ENCODE measurements at places on chromosomes 12 and 14. TPM values are rescaled to one million over a fixed set of nuclear protein-coding genes. Genes with fewer than 3 reads are reported as not detected.

The SIX6 gene
- total RNA-seq: not detected

The BCL2L14 gene
- not detected for total RNA-seq

The GNB3 gene
- total RNA-seq: not detected

The CPNE6 gene
- total RNA-seq: not detected

The RNF31 gene
- total RNA-seq: 170 TPM

The HOXC6 gene
- not detected for total RNA-seq

The PCED1B gene
- total RNA-seq: 39.5 TPM

The SERPINA4 gene
- not detected for total RNA-seq

DNA sequence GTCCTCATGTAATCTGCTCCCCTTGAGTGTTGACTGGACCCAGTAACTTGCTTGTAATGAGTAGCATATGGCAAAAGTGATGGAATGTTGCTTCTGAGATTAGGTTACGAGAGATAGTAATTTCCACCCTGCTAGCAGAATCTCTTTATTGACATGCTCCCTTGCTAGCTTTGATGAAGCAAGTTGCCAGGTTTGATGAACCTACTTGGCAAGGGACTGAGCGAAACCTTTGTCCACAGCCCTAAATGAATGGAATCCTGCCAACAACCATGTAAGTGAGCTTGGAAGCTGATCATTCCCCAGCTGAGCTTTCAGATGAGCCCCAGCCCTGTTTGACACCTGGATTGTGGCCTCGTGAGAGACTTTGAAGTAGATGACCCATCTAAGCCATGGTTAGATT lies 120.8 kb upstream of the PLXNC1 start:
- DNase-seq: no peak

DNA sequence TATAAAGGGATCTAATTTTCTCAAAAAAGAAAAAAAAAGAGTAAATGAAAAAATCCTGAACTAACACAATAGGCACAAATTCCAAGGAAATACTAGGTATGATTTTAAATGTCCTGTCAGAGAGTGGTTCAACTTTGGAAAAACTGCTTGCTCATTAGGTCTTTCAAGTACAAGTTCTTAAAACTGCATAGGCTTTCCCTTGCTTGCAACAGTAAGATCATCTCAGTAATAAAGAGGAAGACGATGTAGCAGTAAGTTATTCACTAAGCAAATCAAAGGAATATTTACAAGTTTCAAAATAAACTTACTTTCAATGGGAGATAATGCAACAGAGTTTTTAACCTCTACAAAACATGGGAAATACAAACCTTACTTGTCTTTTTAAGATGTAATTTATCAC lies 21.6 kb downstream of the CORO1C start:
- DNase-seq: no peak

DNA sequence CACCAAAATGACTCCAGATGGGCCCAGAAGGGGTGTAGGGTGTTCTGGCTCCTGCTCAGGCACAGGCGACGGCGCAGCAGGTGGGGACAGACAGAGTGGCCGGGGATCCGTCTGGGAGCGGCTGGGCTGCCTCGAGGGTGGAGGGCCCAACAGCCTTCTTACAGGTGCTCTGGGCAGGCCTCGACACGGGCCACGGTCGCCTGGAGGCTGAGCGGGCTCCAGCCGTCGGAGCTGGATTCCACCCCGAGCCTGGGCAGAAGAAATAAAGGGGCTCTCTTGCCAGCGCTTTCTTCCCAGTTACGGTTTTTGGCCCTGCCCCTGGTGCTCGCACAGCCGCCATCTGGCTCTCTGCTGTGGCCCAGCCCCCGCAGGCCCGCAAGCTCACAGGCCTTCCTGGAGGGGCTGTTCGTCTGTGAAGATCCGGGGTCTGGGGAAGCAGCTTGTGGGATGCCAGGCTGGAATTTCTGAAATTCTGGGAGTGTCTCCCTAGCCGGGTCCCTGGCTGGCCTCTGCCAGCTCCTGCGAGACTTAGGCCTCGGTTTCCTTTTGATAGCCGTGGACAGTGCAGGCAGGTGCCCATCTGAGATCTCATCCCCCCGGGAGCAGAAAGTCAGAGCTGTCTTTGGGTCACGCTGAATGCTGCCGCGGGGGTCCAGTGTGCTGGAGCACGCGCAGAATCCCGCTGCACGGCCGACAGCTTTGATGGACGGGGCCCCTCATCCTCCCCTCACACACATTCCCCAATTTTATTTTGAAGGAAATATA lies 122.7 kb downstream of the PAPOLA start:
- no peak for DNase-seq

GRCh38 chr12:4932576-4932975 lies 22.9 kb downstream of the KCNA1 start:
- no peak for DNase-seq

DNA sequence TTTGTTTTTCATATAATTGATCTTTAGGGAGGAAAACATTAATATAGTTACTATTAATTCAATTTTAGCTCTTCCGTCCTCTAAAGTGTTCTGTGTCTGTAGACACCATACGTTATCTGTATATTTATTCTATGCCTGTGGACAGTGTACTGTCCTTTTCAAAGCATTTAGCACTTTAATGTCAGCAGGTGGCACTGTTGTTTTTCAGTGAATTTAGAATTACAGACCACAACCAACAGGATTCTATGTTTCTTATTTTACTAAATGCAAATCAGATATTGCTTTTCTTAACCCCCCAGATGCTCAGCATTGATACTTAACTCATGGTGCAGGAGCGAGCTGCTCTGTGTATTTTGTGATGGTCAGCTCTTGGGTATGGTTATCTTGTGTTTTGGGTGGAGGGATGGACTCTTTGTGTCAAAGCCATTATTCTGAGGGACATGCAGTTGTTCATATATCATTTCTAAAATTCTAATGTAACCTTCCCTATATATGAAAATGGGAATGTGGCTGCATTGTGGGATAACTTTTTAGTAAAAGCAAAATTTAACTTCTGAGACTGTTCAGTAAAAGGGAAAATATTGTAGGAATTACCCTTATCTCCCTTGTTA lies 65.2 kb downstream of the PAPOLA start:
- DNase-seq: no peak

DNA sequence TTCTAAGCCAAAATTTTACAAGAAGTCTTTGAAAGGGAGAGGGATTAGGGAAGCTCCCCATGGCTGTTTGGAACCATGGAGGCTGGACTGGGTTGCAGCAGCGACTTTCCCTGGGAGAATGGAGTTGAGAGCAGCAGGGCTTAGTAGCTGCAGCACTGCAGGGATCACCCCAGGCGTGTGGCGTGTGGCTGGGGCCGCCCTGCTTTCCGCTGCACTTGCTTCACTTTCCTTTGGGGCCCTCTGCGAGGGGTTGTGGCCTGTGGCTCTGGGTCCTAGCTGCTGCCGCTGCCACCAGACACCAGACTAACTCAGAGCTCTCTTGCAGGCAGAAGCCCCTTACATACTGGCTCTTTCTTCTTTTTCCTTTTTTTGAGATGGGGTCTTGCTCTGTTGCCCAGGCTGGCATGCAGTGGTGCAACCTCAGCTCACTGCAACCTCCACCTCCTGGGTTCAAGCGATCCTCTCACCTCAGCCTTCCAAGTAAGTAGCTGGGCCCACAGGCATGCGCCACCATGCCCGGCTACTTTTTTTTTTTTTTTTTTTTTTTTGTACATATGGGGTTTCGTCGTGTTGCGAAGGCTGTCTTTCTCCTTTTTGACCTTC lies 25.4 kb downstream of the CCDC62 start:
- no peak for DNase-seq

DNA sequence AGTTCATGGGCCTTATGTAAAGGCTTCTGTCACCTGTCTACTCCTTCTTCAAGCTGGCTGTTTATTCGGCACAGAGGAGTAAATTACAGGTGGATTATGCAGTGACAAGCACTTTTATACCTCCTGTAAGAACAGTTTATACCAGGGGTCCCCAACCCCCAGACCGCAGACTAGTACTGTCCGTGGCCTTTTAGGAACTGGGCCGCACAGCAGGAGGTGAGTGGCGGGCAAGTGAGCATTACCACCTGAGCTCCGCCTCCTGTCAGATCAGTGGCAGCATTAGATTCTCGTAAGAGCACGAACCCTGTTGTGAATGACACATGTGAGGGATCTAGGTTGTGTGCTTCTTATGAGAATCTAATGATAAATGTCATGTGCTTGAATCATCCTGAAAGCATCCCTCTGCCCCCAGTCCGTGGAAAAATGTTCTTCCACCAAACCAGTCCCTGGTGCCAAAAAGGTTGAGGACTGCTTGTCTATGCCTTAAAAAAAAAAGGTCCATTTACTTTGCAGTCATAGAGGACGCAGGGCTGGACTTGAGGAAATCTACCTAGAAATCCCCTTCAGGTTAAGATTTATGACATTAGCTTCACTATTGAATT lies 78.8 kb downstream of the ETV6 start:
- no peak for DNase-seq

DNA sequence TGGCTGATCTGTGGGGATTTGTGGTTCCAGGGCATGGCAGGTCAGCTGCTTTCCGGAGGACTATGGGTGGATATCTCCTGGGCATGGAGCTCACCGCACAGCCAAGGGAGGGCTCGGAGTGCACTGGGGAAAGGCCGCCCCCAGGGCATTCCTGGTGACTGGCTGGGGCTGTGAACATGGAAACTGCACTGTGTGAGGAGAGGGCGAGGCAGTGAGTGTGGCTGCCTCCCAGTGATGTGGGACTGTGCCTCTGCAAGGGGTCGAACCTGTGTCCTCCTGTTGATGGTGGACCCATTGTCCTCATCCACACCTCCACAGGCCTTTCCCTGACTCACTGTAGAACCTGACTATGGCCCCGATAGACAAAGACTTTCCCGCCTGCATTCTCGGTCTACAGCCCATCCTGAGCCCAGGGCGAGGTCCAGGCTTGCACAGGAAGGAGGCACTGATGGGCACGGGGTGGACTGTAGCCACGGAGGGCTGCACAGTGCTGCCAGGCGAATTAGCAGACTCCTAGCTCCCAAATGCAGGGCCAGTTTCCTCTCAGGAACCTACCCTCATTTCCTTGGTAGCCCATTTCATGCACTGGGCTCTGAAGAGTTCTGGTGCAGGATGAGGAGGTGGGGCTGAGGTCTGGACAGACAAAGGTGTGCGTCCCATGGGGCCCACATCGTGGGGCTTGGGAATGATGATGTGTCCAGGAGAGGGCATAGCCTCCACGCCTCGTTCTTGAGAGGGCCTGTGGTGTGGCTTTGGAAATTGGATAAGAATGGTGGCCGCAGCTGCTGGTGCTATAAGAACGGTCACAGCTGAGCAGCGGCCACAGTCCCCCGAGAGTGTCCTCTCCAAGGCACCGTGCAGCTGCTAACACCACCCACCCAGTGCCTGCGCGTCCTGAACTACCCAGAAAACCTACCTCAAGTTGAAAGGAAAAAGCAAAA lies 415.1 kb downstream of the TMEM121 start:
- DNase-seq: no peak

DNA sequence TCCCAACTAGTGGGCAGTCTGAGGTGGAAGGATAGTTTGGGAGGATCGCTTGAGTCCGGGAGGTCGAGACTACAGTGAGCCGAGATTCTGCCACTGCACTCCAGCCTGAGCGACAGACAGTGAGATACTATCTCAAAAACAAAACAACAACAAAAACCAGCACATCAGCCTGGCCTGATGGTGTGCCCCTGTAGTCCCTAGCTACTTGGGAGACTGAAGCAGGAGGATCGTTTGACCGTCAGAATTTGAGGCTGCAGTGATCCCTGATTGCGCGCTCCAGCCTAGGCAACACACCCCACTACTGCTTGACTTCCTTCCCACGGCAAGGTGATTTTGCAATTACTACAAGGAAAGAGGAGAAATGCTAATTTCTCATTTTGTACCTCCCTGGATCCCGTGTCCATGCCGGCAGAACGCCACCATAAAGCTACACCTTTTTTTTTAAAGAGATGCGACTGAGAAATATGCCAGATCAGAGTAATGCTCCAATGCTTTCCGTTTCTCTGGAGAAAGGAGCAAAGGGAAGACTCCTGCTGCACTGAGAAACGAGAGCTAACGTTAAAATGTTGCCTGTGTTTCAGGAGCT lies 672 bp upstream of the SCFD1 start:
- DNase-seq: no peak

DNA sequence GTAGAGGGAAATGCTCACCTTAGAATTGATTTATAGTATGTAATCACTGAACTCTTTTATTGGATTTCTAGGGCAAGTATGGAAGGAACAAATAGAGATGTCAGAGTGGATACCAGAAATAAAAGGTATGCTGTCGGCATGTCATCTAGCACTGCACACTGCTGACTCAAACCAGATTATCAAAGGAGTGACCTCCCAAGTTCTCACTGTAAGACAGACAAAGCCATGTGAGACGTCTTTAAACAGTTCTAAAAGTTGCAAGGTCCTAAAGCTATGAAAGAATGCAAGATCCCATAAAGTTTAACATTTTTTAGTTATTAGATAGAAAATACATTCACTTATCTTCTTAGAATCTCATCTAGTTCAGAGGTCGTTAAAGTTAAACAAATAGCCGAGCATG lies 70.0 kb upstream of the CPM start:
- DNase-seq: no peak

GRCh38 chr14:55245657-55246268 lies 25.5 kb upstream of the FBXO34 start:
- no peak for DNase-seq

DNA sequence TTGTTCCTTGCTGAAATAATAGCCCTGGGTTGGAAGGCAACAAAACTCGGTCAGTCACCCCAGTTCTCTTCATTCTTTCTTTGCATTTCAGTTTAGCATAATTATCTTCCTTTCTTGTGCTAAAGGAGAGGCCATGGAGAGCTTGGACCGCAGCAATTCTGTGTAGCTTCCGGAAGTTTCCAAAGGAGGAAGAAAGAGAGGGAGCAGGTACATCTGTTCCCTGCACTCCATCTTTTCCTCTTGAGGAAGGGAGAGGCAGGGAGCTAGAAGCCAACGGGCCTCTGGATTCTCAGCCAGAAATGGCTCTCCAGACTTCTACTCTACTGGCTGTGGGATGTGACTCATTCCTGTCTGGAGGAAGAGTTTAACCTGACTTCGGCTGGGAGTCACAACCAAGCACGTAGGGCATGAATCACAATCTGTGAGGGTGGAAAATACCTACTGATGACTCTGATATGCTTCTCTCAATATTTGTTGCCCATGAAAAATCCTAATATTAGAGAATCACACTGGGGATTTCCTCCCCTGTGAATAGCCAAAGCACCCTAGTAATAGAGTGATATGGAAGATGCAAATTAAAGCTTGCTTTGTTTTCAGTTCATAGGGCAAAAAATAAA lies 17.0 kb downstream of the ANO6 start:
- DNase-seq: no peak

DNA sequence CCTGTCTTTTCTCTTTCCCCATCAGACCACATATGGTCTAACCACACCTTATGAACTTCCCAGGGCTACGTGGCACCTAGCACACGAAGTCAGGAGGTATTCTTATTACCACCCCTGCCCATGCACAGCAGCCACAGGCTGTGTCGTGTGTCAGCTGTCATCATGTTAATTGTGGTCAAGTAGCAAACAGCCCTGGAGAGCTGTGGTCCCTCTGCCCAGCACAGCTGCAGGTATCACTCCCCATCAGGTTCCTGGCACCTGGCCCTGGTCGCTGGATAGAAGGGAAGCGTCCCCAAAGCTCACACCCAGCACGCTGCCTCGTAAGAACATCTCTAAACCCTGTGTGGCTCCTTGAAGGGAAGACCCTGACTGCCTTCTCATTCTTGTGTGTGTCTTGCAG lies 45.4 kb downstream of the CLMN start:
- DNase-seq: no peak

All from natural killer cell treated with Interleukin-12 subunit alpha and Interleukin-12 subunit beta and Interleukin-15 and Interleukin-18, amount 100 ng/mL, for 72 hours (primary cell).